ENCODE measurements at places on chromosomes 1 and 21. TPM values are rescaled to one million over a fixed set of nuclear protein-coding genes. Genes with fewer than 3 reads are reported as not detected.
A peak's percentile ranks its signal among the peaks of the same experiment; 100 is the strongest.

DNA sequence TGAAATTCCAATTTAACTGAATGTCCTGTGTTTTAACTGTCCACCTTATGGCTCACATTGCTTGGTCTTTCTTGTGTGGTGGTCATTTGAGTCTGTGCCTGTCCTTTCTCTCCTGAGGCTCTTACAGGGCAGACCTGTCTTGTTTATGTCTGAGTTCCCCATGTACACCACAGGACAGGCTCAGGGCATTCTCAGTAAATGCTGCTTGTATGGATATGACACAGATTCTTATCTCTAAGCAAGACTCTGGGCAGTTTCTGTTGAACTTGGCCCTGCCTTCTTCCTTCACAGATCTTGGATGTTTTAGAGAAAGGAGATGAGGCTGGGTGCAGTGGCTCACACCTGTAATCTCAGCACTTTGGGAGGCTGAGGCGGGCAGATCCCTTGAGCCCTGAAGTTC is 159.1 kb upstream of the CSF3R start:
- peaks cover 4% of the 10 kb centered on the region for H3K27me3 ChIP-seq
- no peak for DNase-seq
- H3K4me1 ChIP-seq: no peaks in the 10 kb centered on the region
- no peak overlapping the region for H3K27ac ChIP-seq

DNA sequence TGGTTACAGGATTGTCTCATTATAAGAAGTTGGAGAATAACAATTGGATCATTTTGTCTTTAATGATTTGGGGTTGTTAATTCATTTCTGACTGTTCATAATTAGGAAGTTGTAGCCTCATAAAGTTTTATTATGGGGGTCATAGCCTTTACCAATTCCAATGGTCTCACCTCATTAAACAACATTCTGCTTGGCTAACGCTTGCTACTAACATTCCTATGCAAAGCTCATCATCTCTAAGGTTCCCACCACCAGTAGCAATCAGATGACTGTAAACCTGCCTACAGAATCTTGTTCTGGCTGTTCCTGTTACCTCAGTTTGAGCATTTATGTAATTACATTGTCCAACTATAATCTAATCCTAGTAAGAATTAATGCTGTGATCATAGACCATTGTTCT is 60.2 kb downstream of the ODF2L start:
- H3K27ac ChIP-seq: no peak overlapping the region
- H3K4me3 ChIP-seq: no peak overlapping the region
- no peak for DNase-seq

GRCh38 chr21:18129526-18129925 is 115.1 kb upstream of the CHODL start:
- H3K4me3 ChIP-seq: no peak overlapping the region
- no peaks in the 10 kb centered on the region for H3K36me3 ChIP-seq
- DNase-seq: no peak
- H3K27ac ChIP-seq: no peak overlapping the region
- no peaks in the 10 kb centered on the region for H3K4me1 ChIP-seq

- H3K27ac ChIP-seq: no peak overlapping the region
- H3K27me3 ChIP-seq: no peaks in the 10 kb centered on the region
- H3K4me1 ChIP-seq: no peaks in the 10 kb centered on the region
- H3K36me3 ChIP-seq: no peaks in the 10 kb centered on the region
- DNase-seq: no peak
These were observed 346.2 kb upstream of the ZRANB2 start for GRCh38 chr1:71427066-71427465.

GRCh38 chr1:47388891-47389238 is 27.2 kb upstream of the FOXE3 start:
- H3K4me3 ChIP-seq: no peak overlapping the region
- DNase-seq: peak; percentile 71
- H3K36me3 ChIP-seq: 0 out of 2 replicates have a peak, but pooled peaks cover 4% of the 10 kb centered on the region
- H3K27ac ChIP-seq: no peak overlapping the region

GRCh38 chr1:158646465-158646864 is 40.0 kb downstream of the SPTA1 start:
- H3K27me3 ChIP-seq: no peaks in the 10 kb centered on the region
- H3K27ac ChIP-seq: no peak overlapping the region
- no peak for DNase-seq

AQP10 gene
- total RNA-seq: not detected

DNA sequence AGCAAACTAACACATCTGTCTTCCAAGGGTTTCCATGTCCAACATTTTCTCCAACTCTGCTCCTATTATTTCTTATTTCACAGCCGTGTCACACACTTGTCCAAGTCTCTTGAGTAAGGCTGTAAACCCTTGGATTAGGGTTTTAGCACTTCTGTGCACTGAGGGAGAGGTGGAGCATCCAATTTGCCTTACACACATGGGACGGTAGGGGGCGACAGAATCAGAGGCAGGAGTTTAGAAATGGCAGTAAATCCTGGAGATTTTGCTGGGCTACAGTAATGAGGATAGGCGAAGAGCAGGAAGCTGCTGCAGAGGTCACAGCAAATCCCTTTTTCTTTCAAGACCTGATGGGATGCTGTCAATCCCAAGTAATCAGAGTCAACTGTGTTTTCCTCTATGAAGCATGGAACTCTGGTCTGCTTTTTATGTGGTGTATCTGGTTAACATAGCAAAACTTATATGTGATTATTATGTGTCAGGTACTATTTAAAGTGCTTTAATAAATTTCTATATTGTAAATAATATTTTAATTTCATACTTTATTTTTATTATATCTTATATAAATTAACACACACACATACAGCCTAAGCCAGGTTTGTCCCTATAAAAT is 15.4 kb upstream of the LCE5A start:
- no peaks in the 10 kb centered on the region for H3K4me1 ChIP-seq
- no peaks in the 10 kb centered on the region for H3K36me3 ChIP-seq
- H3K27ac ChIP-seq: no peak overlapping the region
- no peak overlapping the region for H3K4me3 ChIP-seq

- no peaks in the 10 kb centered on the region for H3K36me3 ChIP-seq
- DNase-seq: no peak
- no peak overlapping the region for H3K4me3 ChIP-seq
These were observed 539 bp downstream of the ANP32E start for GRCh38 chr1:150235294-150235851.

OR6F1 gene
- total RNA-seq: not detected

DNA sequence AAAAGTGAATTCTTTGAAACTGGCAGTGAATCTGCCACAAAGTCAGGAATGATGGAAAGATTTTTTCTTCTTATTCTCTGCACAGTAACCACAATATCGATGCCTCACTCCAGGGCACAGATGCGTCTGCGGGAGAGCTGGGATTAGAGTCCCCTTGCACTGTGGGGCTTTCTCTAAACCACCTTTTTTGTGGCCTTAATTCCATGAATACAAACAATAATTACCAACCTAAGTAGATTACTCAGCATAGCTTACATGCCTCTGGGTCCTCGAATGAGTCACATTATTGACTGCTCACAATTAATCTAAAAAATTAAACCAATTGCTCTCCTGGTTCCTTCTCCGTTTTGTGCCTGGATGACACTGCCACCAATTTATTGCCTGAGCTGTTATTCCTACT is 125.8 kb downstream of the KAZN start:
- DNase-seq: no peak
- no peaks in the 10 kb centered on the region for H3K36me3 ChIP-seq
- peaks cover 3% of the 10 kb centered on the region for H3K27me3 ChIP-seq
- H3K27ac ChIP-seq: no peak overlapping the region
- H3K4me1 ChIP-seq: peaks cover 11% of the 10 kb centered on the region

GRCh38 chr1:77230051-77230450 is 10.8 kb upstream of the PIGK start:
- H3K27me3 ChIP-seq: no peaks in the 10 kb centered on the region
- no peak overlapping the region for H3K4me3 ChIP-seq
- H3K4me1 ChIP-seq: peaks cover 17% of the 10 kb centered on the region
- DNase-seq: no peak

PRRX1 gene
- total RNA-seq: 145 TPM

PODN gene
- total RNA-seq: 9.6 TPM

C1orf56 gene
- total RNA-seq: 4.1 TPM

DNA sequence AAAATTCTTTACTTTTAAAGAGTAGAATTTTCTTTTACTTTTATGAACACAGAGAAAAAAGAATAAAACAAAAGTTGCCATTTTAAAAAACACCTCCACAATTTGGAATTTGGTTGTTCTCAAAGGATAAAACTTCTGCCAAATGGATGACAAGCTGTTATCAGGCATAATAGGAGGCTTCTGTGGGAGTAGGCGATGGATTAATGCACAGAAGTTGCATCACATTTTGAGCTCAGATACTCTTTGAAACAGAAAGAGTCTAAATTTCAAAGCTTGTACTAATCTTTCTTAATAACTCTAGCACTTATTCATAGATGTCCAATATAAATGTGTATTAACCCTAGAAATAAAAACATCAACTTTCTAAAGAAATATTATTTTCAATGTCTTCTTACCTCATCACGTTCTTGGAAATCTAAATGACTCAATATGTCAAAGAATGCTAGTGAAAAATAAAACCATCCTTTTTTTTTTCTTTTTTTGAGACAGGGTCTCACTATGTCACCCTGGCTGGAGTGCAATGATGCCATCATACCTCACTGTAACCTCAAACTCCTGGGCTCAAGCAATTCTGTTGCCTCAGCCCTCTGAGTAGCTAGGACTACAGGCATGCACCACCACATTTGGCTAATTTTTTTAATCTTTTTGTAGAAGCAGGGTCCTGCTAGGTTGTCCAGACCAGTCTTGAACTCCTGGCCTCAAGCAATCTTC is 112.8 kb upstream of the USP25 start:
- no peak for DNase-seq
- peaks cover 4% of the 10 kb centered on the region for H3K27me3 ChIP-seq
- H3K4me1 ChIP-seq: peaks cover 8% of the 10 kb centered on the region
- no peak overlapping the region for H3K4me3 ChIP-seq
- H3K27ac ChIP-seq: no peak overlapping the region
- H3K36me3 ChIP-seq: no peaks in the 10 kb centered on the region

DNA sequence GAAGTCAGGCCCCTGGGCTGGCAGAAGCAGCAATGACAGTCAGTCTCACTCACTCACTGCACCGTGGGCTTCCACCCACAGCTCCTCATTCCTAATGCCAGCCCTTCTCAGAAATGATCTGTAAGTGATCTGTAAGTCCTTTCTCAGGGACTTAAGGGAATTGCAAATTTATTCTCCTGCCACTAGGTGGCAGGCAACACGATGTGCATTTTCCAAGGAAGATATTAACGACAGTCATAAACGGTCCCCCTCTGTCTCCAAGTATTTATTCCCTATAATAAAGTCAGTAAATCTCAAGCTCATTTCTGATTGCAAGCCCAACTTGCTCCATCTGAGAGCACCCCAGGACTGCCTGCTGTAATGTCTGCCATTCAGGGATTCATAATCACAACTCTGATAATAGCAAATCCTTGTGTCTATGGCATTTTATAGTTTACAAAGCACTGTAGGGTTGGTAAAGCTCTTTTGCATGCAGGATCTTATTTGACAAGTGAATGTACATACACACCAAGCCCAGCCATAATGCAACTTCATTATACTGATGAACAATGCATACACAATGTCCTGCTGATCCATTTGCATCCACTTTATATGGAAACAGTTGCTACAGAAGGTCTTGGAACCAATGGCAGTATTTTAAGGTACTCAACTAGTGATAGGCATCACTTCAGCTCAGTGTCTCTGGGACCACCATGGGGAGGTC is 380.5 kb upstream of the CAMK1G start:
- H3K4me1 ChIP-seq: peaks cover 15% of the 10 kb centered on the region
- H3K27ac ChIP-seq: no peak overlapping the region
- peak; percentile 34 for DNase-seq
- no peak overlapping the region for H3K4me3 ChIP-seq
- no peaks in the 10 kb centered on the region for H3K36me3 ChIP-seq

GRCh38 chr1:67716800-67717199 is 31.8 kb downstream of the GADD45A start:
- no peak overlapping the region for H3K4me3 ChIP-seq
- peak; percentile 23 for DNase-seq
- H3K36me3 ChIP-seq: peaks cover 8% of the 10 kb centered on the region
- H3K27ac ChIP-seq: no peak overlapping the region

- H3K36me3 ChIP-seq: no peaks in the 10 kb centered on the region
- no peak overlapping the region for H3K27ac ChIP-seq
- H3K4me1 ChIP-seq: no peaks in the 10 kb centered on the region
- DNase-seq: peak; percentile 42
- H3K27me3 ChIP-seq: no peaks in the 10 kb centered on the region
These were observed 313.9 kb downstream of the BARHL2 start for GRCh38 chr1:90402893-90403849.
